Hindlimb muscle (tissue), 1 donor: ENCODE measurements at places on chromosomes 7 and 10. TPM values are rescaled to one million over a fixed set of nuclear protein-coding genes. Genes with fewer than 3 reads are reported as not detected.

DNA sequence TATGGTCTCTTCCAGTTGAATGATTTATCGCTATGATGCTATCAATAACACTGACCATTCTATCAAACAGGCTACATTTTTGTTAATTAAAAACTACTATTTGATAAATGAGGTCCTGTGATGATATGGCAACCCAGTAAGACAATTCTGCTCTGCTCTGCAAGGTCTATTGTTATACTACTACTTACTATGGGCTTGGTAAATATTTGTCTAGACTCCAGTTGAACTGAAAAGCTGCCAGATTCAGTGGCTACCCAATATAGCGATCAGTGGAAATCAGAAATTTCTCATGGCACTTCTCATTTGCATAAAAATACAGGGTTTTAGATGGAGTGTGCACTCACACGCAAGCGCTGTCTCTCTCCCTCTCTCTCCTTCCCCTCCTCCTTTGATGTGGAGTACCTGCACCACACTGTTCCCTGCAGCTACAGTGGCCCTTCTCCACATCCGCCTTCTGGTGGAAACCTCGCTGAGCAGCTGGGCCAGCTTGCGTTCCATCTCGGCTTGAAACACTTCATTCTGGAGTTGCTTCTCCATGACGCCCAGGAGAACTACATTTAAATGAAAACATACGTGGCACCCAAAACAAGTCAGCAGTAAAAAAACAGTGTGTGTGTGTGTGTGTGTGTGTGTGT, 77.9 kb downstream of the KIAA1549 start:
- DNase-seq: no peak

DNA sequence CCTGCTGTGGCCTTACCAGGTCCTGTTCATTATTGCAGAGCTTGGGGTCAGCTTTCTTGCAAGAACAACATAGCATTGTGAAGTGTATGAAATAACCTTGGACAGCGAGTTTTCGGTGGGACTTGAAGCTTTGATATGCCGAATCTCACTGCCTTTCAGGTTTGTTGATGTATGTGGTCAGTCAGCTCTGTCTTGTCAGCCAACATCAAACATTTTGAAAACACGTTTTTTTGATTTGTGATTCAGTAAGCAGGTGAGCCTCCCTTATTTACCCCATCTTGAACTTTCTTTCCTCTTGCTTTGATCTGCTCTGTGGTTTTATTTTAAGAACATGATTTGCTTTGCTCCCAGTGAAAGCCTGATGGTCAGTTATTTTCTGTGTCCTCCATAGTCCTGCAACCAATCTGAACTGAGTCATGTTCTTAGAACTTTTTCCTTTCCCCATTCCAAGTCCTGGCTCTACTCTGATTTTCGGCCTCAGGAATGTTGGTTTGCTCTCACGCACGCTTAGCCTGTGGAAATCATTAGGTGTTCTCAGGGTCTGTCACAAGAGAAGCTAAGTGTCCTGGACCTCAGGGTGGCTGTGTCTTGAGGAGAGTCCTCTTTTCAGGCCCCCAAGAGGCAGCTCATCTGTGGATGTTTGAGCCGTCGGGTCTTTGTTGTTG, 8.7 kb downstream of the WBP1L start:
- peak; percentile 71 for DNase-seq

GRCh38 chr10:82331716-82332115, 456.7 kb downstream of the NRG3 start:
- no peak for DNase-seq

The LRRN3 gene
- 8.0 TPM for polyA plus RNA-seq

The ASL gene
- 11.1 TPM for polyA plus RNA-seq

The STAG3 gene
- polyA plus RNA-seq: 25.7 TPM
